ENCODE measurements at places on chromosomes 5 and 9.

DNA sequence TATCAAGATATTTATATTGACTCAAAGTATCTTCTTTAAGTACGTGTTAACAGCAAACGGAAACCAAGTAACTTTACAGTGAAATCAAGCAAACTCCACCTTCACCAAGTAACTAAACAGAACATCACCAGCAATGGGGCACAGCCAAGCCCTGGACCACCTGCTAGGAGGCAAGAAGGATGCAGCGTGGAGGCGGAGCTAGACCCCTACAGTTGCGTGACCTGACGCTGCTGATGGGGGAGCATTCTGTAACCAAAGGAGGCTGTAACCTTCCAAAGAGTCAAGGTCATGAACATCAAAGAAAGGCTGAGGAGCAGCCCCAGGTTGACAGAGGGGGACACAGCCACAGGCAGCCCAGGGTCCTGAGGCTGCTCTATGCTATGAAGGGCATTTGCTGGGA, 6.1 kb downstream of the VAV2 start:
- no peak for DNase-seq

DNA sequence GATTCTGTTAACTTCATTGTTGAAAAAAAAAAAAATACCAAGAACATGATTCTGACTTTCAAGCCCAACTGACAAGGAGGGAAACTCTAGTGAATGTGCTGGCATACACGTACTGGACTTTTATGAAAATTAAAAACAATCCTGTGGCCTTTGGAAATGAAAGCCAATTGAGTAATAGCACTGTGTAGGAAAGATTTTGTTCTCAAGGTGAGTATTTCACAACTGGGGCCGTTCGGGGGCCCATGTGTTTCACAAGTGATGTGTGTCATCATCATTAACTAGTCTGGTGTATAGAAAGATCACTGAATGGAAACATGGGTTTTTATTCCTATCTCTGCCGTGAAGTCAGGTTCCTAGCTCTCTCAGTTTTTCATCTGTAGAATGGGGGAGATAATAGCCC, 605.0 kb upstream of the CLINT1 start:
- no peak for DNase-seq

GRCh38 chr5:34490506-34491250, 165.4 kb upstream of the RAI14 start:
- DNase-seq = no peak

DNA sequence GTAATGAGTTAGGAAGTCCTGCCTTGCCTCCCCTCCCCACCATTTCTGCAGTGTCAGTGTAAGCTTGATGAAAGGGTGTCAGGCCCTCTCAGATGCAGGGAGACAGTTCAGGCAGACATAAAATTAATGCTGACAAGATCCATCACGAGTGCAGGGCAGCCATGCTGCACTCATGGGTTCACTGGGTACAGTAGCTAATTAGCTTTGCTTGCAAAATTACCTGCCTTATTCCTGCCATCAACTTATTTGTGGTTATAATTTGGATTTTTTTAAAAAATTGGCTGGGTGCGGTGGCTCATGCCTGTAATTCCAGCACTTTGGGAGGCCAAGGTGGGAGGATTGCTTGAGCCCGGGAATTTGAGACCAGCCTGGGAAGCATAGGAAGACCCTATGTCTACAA, 17.9 kb downstream of the GALNT12 start:
- no peak for DNase-seq

- DNase-seq = no peak
Observed at GRCh38 chr9:116287721-116288120, 134.1 kb downstream of the PAPPA start.

- DNase-seq = no peak
Observed at GRCh38 chr9:36980148-36980974, 53.7 kb downstream of the PAX5 start.

GRCh38 chr5:168086104-168086610, 205.3 kb upstream of the WWC1 start:
- no peak for DNase-seq

DNA sequence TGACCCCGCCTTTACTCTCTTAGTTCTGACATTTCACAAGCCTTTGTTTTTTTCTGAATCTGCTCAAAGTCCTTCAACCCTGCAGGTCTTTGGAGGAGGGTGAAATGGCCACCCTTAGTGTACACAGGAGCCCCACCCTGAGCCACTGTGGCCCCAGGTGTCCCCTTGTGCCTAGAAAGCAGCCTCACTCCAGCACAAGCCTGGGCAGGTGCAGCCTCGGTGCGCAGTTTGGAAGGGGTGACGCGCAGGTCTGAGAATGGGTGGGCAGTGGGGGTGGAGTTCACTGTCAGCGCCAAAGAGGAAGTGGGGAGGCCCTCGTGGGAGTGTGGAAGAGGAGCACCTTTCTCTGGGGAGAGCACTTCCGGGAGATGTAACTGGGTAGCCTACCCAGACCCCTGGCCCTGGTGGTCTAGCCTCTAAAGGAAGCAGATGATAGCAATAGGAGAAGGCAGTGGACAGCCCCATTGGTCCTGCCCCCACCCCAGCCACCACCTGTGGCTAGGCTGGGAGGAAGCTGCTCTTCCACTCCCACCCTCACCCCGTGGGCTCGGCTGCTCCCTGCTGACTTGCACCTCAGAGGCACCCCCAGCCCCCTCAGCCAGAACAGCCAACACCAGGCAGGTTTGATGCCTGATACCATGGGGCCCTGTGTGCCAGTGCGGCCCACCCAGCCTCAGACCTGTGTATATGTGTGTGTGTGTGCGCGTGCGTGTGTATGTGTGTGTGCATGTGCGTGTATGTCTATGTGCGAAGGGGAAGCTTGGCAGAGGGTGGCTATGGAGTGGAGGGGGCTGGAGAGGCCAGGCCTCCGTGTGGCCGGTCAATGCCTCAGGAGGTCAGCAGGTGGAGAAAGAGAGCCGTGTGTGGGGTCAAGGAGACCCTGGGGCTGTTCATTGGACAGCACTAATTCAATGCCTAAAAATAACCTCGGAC, 16.8 kb upstream of the DAB2IP start:
- DNase-seq = no peak

GRCh38 chr5:148961261-148962199, 101.3 kb downstream of the SH3TC2 start:
- DNase-seq = no peak

- DNase-seq = peak; percentile 47
Observed at GRCh38 chr5:149730620-149731331, 666 bp downstream of the PPARGC1B start.

All from activated CD4-positive, alpha-beta memory T cell treated with anti-CD3 and anti-CD28 coated beads, Interleukin-2, amount 10 ng/mL, durations not matched to agents 7 days and 5 days (primary cell).